ENCODE measurements at places on chromosomes 2 and 18. TPM values are rescaled to one million over a fixed set of nuclear protein-coding genes. Genes with fewer than 3 reads are reported as not detected.

Gene CHRND
- not detected for total RNA-seq

Gene CXCR4
- total RNA-seq, result 0.06 TPM

Gene ERFE
- 4.3 TPM for total RNA-seq

Gene KCNK3
- total RNA-seq, result 0.12 TPM

Gene COL5A2
- 160 TPM for total RNA-seq

Gene FECH
- 88.0 TPM for total RNA-seq

Gene ATOH8
- 13.1 TPM for total RNA-seq

Gene STON1
- 6.1 TPM for total RNA-seq

Gene MOGAT1
- not detected for total RNA-seq

Gene GPR35
- 0.75 TPM for total RNA-seq

Gene CCDC68
- total RNA-seq, result not detected

Gene RGPD3
- not detected for total RNA-seq

Gene MREG
- 8.3 TPM for total RNA-seq

Gene MRPL19
- 67.9 TPM for total RNA-seq

Gene CYP26B1
- 1.7 TPM for total RNA-seq

Gene ARHGAP28
- total RNA-seq, result 26.4 TPM

Gene LIPT1
- total RNA-seq, result 4.9 TPM

Gene OTOF
- 0.14 TPM for total RNA-seq

Gene RALBP1
- 49.0 TPM for total RNA-seq

Gene CMPK2
- 4.8 TPM for total RNA-seq

Gene PLB1
- 0.10 TPM for total RNA-seq
